GM20000 (cell line): ENCODE measurements at places on chromosomes 12 and 14.

DNA sequence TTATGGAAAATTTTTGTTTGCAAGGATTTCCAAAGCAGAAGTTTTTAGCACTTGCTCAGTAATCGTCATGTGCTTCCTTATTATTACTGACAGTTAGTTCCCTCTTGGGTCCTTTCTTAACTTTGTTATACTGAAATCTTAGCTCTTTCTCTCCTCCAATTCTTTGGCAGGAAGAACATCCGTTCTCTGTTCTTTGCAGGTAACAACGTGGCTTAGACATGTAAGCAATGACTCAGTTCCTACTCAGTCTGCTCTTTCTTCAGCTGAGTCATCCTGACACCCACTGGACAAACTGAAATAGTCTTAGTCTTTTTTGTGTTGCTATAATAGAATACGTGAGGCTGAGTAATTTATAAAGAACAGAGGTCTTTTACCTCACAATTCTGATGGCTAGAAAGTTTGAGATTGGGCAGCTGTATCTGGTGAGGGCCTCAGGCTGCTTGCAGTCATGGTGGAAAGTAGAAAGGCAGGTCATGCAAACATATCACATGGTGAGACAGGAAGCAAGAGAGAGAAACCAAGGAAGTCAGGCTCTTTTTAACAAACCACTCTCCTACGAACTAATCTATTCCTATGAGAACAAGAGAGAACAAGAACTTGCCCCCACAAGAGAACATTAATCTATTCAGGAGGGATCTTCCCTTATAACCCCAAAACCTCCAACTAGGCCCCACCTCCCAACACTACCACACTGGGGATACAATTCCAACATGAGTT is 49.2 kb downstream of the TESPA1 start:
- peak; percentile 77 for DNase-seq

DNA sequence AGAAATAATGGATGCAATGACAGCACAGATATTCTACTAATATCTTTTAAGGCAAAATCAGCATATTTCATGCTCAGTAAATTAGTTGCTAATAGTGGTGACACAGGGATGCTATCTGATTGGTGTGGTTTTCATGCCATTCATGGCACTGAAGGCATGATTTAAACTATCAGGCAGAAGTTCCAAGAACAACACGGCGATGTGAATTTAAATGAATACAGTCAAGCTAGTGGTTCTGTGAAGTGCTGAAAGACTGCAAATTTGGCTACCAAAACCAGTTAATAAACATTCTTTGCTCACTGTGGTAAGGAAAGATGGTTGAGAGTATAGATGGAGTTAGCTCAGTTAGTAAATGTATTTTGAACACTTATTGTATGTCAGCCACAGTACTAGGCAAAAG is 272.0 kb upstream of the DIO2 start:
- no peak for DNase-seq

GRCh38 chr14:102988054-102988453 is 65.6 kb downstream of the AMN start:
- DNase-seq, result no peak

- no peak for DNase-seq
These were observed 155.0 kb upstream of the TMEM132C start for GRCh38 chr12:128111951-128112350.

DNA sequence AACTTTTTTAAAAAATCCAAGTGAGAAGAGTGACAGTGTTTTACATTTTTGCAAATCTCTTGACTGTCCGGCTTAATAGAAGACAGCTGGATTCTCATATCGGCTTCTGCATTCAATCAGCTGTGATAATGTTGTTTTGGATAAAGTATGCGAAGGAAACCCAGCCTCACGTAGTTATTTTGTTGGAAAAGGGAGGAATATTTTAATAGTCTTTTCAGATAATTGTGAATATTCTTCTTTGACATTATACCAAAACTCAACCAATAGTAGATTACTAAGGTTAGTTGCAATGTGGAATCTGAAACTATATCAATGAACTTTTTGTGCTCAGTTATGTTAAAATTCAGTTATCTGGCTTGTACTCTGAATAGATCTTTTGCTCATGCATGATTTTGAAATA is 276.5 kb downstream of the ZFP36L1 start:
- DNase-seq, result no peak

DNA sequence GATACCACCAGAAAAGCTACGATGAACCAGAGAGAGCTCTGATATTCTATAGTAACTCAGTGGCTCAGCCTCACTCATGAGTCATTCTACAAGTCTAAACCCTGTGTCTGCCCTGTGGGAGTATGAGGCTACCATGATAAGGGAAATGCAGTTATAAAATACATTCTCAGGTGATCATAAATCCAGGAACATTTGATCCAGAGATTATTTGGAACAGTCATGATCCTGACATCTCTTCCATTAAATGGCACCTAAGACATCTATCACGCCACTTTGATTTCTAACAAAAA is 202.6 kb upstream of the RASSF8 start:
- DNase-seq, result no peak

DNA sequence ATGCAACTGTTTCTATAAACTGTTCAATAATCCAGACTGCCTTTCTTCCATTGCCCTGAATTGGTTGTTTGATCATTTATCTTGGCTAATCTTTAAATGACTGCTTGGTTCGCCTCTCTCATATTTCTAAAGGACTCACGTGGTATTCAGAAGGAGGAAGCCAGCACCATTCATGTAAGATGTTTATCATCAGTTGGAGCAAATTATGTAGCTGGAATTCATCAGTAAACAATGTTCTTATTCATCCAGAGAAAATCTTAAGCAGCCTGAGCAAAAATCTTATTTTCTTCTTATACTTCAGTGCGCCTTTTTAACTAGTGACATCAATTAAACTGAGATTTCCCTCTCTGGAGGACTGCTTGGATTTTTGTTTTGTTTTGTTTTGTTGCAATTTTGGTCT is 538.7 kb upstream of the TMEM132C start:
- DNase-seq, result no peak
